ENCODE measurements at places on chromosomes 16 and 17. TPM values are rescaled to one million over a fixed set of nuclear protein-coding genes. Genes with fewer than 3 reads are reported as not detected.
A peak's percentile ranks its signal among the peaks of the same experiment; 100 is the strongest.

Gene KRT32
- not detected for total RNA-seq

Gene RAC3
- 135 TPM for total RNA-seq

Gene GP2
- total RNA-seq: 8.3 TPM

GRCh38 chr17:21817791-21818364 lies 125.6 kb downstream of the KCNJ18 start:
- no peak overlapping the region for H3K4me3 ChIP-seq
- H3K27ac ChIP-seq: no peak overlapping the region
- DNase-seq: no peak
- peaks cover 44% of the 10 kb centered on the region for H3K36me3 ChIP-seq
- H3K4me1 ChIP-seq: no peaks in the 10 kb centered on the region
- H3K27me3 ChIP-seq: peaks cover 27% of the 10 kb centered on the region

GRCh38 chr16:4093495-4094126 lies 22.6 kb downstream of the ADCY9 start:
- H3K27ac ChIP-seq: no peak overlapping the region
- no peak overlapping the region for H3K4me3 ChIP-seq
- no peak for DNase-seq
- H3K4me1 ChIP-seq: peaks cover 27% of the 10 kb centered on the region
- H3K27me3 ChIP-seq: no peaks in the 10 kb centered on the region

- H3K4me1 ChIP-seq: peaks cover 21% of the 10 kb centered on the region
- no peak overlapping the region for H3K4me3 ChIP-seq
- no peaks in the 10 kb centered on the region for H3K27me3 ChIP-seq
- H3K36me3 ChIP-seq: peaks cover 7% of the 10 kb centered on the region
- no peak for DNase-seq
Observed at GRCh38 chr17:66645259-66645658, 189.7 kb upstream of the CACNG5 start.

- peaks cover 60% of the 10 kb centered on the region for H3K4me1 ChIP-seq
- H3K36me3 ChIP-seq: no peaks in the 10 kb centered on the region
- H3K4me3 ChIP-seq: no peak overlapping the region
Observed at GRCh38 chr16:49757559-49758069, 98.3 kb downstream of the ZNF423 start.

DNA sequence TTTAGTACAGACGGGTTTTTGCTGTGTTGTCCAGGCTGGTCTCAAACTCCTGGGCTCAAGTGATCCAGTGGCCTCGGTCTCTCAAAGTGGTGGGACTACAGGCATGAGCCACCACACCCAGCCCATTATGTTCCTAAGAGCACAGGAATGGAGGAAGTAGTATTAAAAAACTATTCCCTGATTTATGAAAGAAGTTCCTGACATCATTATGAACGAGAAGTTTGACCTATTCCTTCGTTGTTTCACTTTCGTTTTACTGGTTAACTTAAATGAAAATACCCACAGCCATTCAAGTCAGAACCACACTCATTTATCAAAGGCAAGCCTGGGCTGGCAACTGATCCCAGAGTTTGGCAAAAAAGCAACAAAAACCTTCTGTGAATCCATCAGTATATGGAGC lies 13.5 kb upstream of the CBX4 start:
- no peak overlapping the region for H3K4me3 ChIP-seq
- no peaks in the 10 kb centered on the region for H3K36me3 ChIP-seq
- peaks cover 3% of the 10 kb centered on the region for H3K4me1 ChIP-seq
- no peak for DNase-seq
- no peak overlapping the region for H3K27ac ChIP-seq

GRCh38 chr16:1097156-1097555 lies 1.1 kb upstream of the C1QTNF8 start:
- H3K27me3 ChIP-seq: no peaks in the 10 kb centered on the region
- H3K36me3 ChIP-seq: peaks cover 1% of the 10 kb centered on the region
- no peaks in the 10 kb centered on the region for H3K4me1 ChIP-seq
- no peak overlapping the region for H3K27ac ChIP-seq

GRCh38 chr17:43818966-43819365 lies 14.0 kb downstream of the MPP3 start:
- H3K4me3 ChIP-seq: no peak overlapping the region
- H3K4me1 ChIP-seq: peaks cover 6% of the 10 kb centered on the region
- H3K36me3 ChIP-seq: no peaks in the 10 kb centered on the region
- H3K27ac ChIP-seq: no peak overlapping the region
- H3K27me3 ChIP-seq: no peaks in the 10 kb centered on the region
- DNase-seq: no peak

GRCh38 chr17:1953831-1954230 lies 71.3 kb downstream of the RTN4RL1 start:
- DNase-seq: no peak
- peaks cover 8% of the 10 kb centered on the region for H3K4me1 ChIP-seq
- H3K27me3 ChIP-seq: peaks cover 56% of the 10 kb centered on the region
- H3K27ac ChIP-seq: no peak overlapping the region
- H3K36me3 ChIP-seq: no peaks in the 10 kb centered on the region

DNA sequence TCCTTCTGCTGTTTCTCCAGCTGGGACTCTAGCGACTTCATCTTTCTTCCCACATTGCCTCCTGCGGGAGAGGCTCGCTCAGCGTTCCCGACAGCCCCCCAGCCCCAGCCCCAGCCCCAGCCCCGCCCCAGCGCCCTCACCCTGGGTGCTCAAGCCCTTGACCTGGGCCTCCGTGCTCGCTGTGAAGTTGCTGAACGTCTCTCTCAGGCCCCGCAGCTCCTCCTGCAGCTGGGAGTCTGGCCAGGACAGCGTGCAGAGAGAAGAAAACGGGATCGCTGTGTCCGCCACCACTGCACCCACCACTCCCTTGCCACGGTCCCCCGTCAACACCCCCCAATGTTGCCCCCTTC lies 2.4 kb downstream of the ASGR1 start:
- no peak overlapping the region for H3K27ac ChIP-seq
- no peaks in the 10 kb centered on the region for H3K36me3 ChIP-seq
- peaks cover 10% of the 10 kb centered on the region for H3K27me3 ChIP-seq

DNA sequence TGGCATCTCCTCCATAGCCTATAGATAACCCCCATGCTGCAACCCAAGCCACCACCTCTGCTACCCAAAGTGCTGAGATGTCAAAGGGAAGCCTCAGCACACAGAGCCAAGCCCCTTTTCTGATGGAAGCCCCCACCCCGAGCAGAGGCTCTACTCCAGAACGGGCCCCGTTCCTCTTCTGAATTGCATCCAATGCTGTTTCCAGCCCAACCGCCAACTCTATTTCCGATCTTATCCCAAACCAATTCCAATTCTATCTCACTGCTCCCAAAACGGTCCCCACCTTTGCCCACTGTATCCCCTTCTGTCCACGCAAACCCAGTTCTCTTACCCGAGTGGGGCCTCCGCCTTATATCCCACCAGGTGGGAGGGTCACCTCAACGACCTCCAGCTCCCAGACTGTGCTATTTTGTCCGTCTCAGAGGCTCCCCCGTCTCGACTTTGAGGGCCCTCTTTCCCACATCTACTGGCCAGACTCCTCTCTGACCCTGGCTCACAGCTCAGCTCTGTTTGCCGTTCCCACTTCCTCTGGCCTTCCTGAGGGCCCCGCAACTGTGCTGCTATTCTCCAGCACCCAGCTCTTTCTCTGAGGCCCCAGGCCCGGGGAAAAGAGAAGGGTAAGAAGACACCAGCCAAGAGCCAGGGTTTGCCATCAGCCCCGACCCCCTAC lies 487 bp downstream of the SRL start:
- peaks cover 25% of the 10 kb centered on the region for H3K4me1 ChIP-seq
- no peak for DNase-seq
- H3K27me3 ChIP-seq: no peaks in the 10 kb centered on the region
- H3K36me3 ChIP-seq: peaks cover 6% of the 10 kb centered on the region

GRCh38 chr16:73015612-73016487 lies 32.1 kb downstream of the ZFHX3 start:
- H3K4me3 ChIP-seq: no peak overlapping the region
- peaks cover 13% of the 10 kb centered on the region for H3K27me3 ChIP-seq
- H3K36me3 ChIP-seq: no peaks in the 10 kb centered on the region
- H3K4me1 ChIP-seq: peaks cover 22% of the 10 kb centered on the region
- no peak for DNase-seq

DNA sequence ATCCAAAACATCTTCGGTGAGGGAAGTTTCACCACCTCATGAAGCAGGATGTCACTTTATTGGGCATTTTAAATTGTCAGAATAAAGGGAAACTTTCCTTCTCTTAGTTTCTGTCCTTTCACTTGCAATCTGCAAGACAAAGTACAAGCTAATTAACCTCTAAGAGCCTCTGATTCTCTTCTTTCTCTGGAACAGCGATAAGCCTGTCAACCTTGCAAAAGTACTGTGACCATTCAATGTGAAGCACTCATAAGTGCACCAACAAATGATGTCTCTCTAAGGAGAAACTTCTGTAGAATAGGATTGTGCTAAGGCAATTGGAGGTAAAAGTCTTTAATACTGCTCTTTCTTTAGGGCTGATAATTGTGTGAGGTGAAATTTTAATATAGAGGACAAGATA lies 1622.3 kb downstream of the CDH8 start:
- peak overlapping the region; percentile 24 for H3K4me3 ChIP-seq
- peaks cover 40% of the 10 kb centered on the region for H3K4me1 ChIP-seq
- no peaks in the 10 kb centered on the region for H3K36me3 ChIP-seq
- DNase-seq: no peak
- H3K27ac ChIP-seq: peak overlapping the region; percentile 88

DNA sequence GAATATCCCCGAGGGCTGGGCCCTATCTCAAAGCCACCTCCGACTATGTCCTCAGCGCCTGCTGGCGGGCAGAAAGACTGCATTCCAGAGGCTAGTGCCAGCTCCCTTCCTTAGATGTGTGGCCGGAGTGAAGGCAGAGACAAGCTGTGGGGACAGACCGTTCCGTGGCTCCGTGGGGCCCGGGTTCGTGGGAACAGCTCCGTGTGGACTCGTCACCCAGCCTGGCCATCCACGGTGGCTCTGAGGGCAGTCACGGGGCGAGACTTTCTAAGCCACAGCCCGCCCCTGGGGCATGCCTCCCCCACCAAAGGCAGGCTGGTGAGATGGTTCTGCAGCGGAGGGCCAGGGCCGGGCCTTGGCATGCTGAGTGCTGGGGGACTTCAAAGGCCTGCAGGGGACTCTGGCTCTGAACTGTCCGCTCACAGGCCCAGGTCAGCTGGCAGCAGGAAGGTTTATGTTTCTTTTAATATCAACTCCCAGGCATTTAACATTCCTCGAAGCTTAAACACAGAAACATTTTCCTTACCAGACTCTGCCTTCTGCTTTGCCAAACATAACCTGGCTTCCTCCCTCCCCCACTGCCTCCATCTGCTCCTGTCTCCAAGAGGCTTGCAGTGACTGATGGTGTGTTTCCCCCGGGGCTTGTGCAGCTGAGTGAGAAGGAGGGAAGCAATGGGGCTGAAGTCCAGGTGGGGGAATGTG lies 50.4 kb downstream of the TIMM22 start:
- H3K36me3 ChIP-seq: peaks cover 6% of the 10 kb centered on the region
- no peak overlapping the region for H3K4me3 ChIP-seq
- DNase-seq: no peak
- H3K27me3 ChIP-seq: no peaks in the 10 kb centered on the region
- peaks cover 3% of the 10 kb centered on the region for H3K4me1 ChIP-seq

- peaks cover 21% of the 10 kb centered on the region for H3K36me3 ChIP-seq
- DNase-seq: no peak
- H3K27me3 ChIP-seq: no peaks in the 10 kb centered on the region
- peak overlapping the region; percentile 97 for H3K27ac ChIP-seq
- peak overlapping the region; percentile 88 for H3K4me3 ChIP-seq
Observed at GRCh38 chr17:76104140-76104895, 731 bp upstream of the EXOC7 start.

GRCh38 chr17:72411124-72411563 lies 290.3 kb downstream of the SOX9 start:
- H3K27ac ChIP-seq: no peak overlapping the region
- no peaks in the 10 kb centered on the region for H3K36me3 ChIP-seq
- peaks cover 66% of the 10 kb centered on the region for H3K27me3 ChIP-seq
- H3K4me3 ChIP-seq: no peak overlapping the region
- DNase-seq: no peak

DNA sequence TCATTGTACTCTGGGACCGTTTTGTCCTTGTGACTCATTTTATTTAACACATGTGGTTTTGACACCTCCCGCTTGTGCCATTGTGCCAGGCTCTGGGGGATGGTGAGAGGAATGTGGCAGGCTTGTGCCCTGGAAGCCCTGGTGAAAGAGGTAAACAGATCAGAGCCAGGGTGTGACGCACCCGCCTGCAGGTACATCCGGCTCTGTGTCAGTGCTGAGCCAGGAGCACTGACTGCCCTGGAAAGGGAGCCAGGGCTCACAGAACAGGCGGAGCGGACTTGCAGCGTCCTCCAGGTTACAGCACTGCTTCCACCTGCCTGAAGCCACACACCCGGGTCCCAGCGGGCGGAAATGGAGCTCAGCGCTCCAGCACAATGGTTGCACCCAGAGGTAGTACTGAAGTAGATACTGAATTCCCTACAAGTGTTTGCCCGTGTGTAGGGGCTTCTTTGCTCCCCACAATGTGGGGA lies 30.6 kb downstream of the CDRT15 start:
- no peak overlapping the region for H3K4me3 ChIP-seq
- peaks cover 4% of the 10 kb centered on the region for H3K4me1 ChIP-seq
- peaks cover 17% of the 10 kb centered on the region for H3K36me3 ChIP-seq
- H3K27me3 ChIP-seq: no peaks in the 10 kb centered on the region
- DNase-seq: no peak

- H3K36me3 ChIP-seq: peaks cover 19% of the 10 kb centered on the region
- peaks cover 8% of the 10 kb centered on the region for H3K27me3 ChIP-seq
- H3K27ac ChIP-seq: no peak overlapping the region
- H3K4me3 ChIP-seq: no peak overlapping the region
- H3K4me1 ChIP-seq: peaks cover 14% of the 10 kb centered on the region
- no peak for DNase-seq
Observed at GRCh38 chr17:21289175-21289901, 4.8 kb downstream of the MAP2K3 start.

DNA sequence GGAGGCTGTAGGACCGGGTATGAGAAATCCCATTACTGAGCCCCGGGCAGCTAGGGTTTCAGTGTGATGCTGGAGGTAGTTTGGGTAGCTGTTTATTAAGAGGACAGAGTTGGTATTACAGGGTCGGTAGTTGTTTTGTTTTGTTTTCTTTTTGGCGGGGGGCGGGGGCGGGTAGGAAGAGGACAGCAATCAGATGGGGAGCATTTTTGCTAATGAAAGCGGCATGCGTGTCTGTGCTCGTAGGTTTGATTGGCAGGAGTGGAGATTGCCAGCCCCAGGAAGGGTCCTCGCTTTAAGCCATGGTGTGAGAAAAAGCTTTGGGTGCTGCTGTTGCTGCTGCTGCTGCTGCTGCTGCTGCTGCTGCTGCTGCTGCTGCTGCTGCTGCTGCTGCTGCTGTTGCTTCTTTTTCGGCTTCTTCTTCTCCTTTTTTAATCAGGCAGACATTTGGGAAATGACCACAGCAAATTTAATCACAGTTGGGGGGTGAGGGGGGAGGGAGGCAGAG lies 498.5 kb upstream of the ZFHX3 start:
- no peak overlapping the region for H3K4me3 ChIP-seq
- H3K36me3 ChIP-seq: no peaks in the 10 kb centered on the region
- no peak overlapping the region for H3K27ac ChIP-seq
- H3K27me3 ChIP-seq: no peaks in the 10 kb centered on the region

DNA sequence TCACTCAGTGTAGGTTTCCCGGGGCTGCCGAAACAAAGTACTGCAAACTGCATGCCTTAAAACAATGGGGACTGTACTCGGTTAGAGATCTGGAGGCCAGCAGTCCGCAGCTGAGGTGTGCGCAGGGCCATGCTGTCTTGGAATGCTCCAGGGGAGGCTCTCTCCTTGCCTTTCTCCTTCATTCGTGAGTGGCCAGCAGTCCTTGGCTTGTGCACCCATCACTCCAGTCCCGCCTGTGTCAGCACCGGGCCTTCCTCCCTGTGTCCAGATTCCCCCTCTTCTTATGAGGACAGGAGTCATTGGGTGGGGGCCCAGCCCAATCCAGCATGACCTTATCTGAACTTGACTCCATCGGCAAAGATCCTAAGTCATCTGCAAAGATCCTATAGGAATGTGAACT lies 43.4 kb downstream of the COX4I1 start:
- H3K36me3 ChIP-seq: no peaks in the 10 kb centered on the region
- H3K27ac ChIP-seq: no peak overlapping the region
- no peak for DNase-seq
- no peaks in the 10 kb centered on the region for H3K4me1 ChIP-seq

Data from WTC11 (cell line).